ENCODE measurements at places on chromosomes 6 and 20. TPM values are rescaled to one million over a fixed set of nuclear protein-coding genes. Genes with fewer than 3 reads are reported as not detected.

CST4 gene
- total RNA-seq = not detected

GHRH gene
- total RNA-seq = not detected

PROKR2 gene
- total RNA-seq = not detected

CRIP3 gene
- 0.35 TPM for total RNA-seq

SLC44A4 gene
- total RNA-seq = not detected

DNAH8 gene
- 0.03 TPM for total RNA-seq

LRRC73 gene
- 0.14 TPM for total RNA-seq

GABRR1 gene
- not detected for total RNA-seq

TRERF1 gene
- 13.9 TPM for total RNA-seq

ASIP gene
- total RNA-seq = not detected

AVP gene
- total RNA-seq = not detected

SMOC2 gene
- not detected for total RNA-seq

RIMS1 gene
- not detected for total RNA-seq

Data from activated naive CD4-positive, alpha-beta T cell treated with anti-CD3 and anti-CD28 coated beads, Interleukin-2, amount 10 ng/mL, durations not matched to agents 5 hours and 36 hours (primary cell).